Activated CD4-positive, alpha-beta T cell treated with anti-CD3 and anti-CD28 coated beads, Interleukin-2, amount 50 U/mL, for 48 hours (primary cell): ENCODE measurements at places on chromosomes 16 and 17.

DNA sequence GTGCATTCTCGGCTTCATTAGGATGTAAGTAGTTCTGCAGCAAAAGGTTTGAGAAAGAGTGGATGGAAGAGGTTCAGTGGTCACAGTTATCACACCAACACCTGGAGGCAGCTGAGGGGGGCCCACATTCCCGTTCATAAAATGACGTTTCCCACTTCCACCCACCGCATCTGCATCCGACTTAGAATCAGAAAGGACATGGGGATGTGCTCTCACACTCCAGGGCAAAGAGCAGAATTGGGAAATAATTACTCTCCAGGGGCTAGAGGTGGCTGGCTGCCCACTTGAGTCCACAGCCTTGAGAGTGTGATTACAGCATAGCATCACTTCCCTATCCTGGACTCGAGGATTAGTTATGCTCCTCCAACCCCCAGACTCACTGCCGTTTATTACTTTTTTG, 122.0 kb downstream of the CPPED1 start:
- DNase-seq, result no peak

GRCh38 chr17:69235338-69236058, 6.9 kb upstream of the ABCA10 start:
- DNase-seq, result peak; percentile 64

DNA sequence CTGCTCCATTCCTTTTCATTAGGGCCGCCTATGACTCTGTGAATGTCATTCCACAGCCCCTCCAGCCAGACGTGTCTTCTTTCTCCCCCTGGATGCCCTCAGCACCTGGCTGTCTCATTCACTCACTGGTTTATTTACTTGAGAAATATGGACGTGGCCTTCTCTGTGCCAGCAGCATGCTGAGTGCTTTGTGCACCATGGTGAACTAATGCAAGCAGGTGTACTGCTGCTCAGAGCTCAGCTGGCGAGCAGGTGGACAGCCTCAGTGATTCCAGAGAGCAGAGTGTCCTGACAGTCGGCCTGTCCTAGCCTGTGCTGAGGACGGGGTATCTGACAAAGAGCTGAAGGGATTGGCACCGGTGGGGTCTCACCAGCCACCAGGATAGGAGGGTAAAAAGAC, 96.7 kb downstream of the GNAO1 start:
- DNase-seq, result no peak

DNA sequence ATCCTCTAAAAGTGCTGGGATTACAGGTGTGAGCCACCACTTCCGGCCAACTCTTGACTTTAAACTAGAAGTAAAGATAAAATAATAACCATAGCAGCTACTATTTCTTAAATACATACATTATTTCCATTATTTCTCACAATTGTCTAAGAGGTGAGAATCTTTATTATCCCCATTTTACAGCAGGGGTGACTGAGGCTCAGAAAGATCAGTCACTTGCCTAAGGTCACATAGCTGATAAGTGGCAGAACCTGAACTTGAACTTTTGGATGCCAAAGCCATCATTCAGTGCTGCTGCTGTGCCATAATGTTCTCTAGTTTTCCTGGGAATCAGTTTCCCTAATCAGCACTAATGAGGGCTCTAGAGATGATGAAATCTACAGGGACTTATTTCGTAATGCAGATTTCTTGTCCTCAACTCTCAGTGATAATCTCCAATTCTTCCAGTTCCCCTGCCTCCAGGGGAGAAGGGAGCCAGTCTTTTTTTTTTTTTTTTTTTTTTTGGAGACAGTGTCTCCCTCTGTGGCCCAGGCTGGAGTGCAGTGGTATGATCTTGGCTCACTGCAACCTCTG, 25.2 kb upstream of the GPRC5B start:
- no peak for DNase-seq

- peak; percentile 61 for DNase-seq
These were observed 48.5 kb downstream of the RAI1 start for GRCh38 chr17:17729620-17730249.

GRCh38 chr17:4544135-4544950, 10.8 kb downstream of the MYBBP1A start:
- DNase-seq, result no peak

DNA sequence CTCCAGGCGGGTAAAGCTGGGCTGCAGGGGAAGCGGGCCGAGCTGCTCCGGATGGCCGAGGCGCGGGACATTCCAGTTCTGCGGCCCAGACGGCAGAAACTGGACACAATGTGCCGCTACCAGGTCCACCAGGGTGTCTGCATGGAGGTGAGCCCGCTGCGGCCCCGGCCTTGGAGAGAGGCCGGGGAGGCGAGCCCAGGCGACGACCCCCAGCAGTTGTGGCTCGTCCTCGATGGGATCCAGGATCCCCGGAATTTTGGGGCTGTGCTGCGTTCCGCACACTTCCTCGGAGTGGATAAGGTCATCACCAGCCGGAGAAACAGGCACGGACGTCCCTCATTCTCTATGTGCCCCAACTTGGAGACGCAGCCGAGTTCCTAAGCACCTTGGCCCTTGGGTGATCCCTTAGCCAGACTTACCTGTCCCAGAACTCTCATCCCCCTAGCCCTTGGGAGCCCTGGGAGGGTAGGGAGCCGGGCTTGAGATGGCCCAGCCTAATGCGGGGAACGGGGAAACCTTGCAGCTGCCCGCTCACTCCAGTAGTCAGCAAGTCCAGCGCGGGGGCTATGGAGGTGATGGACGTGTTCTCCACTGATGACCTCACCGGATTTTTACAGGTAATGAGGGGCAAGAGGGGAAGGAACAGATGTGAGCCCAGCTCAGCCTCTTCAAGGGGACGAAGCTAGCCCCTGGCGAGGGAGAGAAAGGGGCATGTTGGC, 806 bp downstream of the MRM1 start:
- peak; percentile 28 for DNase-seq

GRCh38 chr16:68367030-68367429, 56.2 kb downstream of the PRMT7 start:
- peak; percentile 64 for DNase-seq

DNA sequence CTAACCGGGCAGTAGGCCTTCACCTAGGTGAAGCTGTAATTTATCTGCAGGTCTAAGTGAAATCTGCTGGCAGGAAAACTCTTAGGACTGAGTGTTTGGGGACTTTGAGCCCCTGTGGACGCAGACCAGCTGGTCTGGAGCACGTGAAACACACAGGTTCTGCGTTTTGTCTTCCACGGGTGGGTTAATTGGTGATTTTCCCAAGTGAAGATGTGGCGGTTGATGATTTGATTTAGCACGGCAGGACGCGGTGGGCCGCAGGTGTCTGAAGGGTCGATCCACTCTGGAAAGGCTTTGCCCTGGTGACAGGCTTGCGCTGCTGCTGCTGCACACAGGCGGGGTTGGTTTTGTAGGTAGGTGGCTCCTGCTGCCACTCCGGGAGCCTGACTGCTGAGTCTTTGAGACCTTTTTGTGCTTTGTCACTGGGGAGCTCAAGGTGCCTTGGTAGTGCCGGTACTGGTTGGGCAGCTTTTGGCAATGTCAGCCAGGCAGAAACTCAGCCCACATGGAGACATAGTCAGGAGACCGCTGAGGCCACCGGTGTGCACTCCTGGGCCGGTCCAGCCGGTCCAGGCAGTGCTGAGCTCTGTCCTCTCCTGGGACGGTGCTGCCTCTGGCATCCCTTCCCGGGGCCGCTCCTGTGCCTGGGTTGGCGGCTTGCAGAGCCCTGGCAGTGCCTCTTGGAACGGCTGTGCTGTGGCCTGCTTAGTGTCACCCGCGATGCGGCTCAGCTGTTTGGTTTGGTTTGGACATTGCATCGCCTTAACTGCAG, 2.3 kb downstream of the BAIAP2 start:
- DNase-seq, result no peak
